ENCODE measurements at places on chromosomes 4 and X.

DNA sequence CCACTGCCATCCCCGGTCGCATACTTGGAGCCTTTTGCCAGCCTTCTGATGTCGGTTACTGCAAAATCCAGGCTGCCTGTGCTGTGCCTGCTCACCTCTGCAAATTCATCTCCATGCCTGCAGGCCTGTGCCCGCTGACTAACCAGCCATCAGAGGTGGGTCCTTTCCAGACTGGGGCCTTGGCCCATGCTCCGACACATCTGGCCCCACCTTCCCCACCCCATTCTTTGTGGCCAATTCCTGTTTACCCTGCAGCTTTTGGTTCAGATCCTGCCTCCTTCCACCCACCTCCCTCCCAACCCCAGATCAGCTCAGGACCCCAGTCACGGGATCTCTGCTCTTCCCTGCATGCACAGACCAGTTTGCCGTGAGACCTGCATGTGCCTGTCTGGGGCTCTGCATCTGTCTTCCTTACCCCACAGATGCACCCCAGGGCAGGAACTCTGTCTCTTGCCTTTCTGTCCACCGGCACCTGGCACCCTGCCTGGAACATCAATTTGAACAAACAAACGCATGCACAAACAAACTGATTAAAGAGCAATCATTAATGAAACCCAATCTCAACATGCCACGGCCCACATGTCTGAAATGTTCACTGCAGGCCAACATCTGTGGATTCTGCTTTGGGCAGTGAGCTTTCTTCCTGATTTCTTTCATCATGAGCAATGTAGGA is 112.8 kb upstream of the PSAPL1 start:
- DNase-seq, result no peak

DNA sequence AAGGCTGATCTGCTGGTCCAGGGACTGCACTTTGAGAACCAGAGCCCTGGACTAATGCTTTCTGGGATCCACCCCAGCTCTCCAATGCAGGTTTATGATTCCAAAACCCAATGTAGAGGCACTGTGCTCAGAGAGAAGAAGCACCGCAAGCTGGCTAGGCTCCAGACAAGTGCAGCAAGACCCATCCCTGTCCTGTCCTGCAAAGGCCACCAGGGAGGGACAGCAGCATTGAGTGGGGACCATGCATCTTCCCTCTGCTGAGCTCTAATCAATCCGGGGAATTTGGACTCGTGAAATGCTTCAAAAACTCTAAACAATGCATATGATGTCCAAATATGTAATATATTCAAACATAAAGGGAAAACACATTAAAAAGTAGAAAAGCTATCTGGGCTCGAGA is 10.8 kb upstream of the NSG1 start:
- no peak for DNase-seq

- no peak for DNase-seq
Measured at GRCh38 chrX:97597954-97598353, 714.2 kb downstream of the RPA4 start.

- peak; percentile 18 for DNase-seq
Measured at GRCh38 chrX:100379388-100379986, 30.6 kb downstream of the PCDH19 start.

DNA sequence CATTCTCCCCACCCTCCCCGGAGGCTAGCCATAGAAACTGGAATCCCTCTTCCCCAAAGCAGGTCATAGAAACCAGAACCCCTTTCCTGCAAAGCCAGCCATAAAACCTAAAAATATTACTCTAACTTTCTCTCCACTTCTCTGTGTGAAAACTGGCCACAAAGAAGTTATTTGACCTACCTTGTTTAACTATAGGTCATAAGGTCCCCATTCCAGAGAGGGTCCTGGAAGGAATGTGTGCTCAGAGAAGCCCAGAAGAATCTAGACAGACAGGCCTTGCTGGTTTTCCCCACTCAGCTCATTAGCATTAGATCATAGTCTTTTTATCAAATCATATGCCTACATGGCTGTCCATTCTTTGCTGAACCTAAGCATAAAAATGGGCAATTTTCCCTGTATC is 52.8 kb upstream of the TEX13A start:
- DNase-seq, result no peak
